ENCODE measurements at places on chromosomes 3 and 15. TPM values are rescaled to one million over a fixed set of nuclear protein-coding genes. Genes with fewer than 3 reads are reported as not detected.

COL6A6 gene
- total RNA-seq = 0.54 TPM

- no peaks in the 10 kb centered on the region for H3K27me3 ChIP-seq
- H3K4me1 ChIP-seq = peaks cover 53% of the 10 kb centered on the region
- H3K4me3 ChIP-seq = peak overlapping the region; percentile 64
- H3K27ac ChIP-seq = peak overlapping the region; percentile 96
- no peaks in the 10 kb centered on the region for H3K36me3 ChIP-seq
- DNase-seq = peak; percentile 91
These were observed 827 bp downstream of the SLC25A36 start for GRCh38 chr3:140942221-140943104.

TM4SF1 gene
- total RNA-seq = 65.6 TPM

DNA sequence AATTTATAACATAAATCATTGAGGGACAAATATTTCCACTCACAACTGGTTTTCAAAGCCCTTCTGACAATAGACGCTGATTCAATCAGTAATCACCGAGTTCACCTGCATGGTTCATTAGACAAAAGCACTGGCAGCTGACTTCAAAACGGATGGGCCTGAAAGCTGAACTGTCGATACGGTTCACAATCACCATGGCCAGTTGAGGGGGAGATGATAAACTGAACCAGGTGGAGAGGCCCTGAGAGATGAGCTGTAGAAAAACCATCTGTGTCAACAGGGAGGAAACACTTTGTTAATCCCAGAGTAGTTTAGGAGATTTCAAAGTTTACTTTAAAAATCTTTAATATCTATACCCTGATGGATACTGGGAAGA is 75.0 kb downstream of the PEX5L start:
- peaks cover 4% of the 10 kb centered on the region for H3K4me1 ChIP-seq
- H3K27ac ChIP-seq = no peak overlapping the region
- DNase-seq = no peak
- H3K4me3 ChIP-seq = no peak overlapping the region

DNA sequence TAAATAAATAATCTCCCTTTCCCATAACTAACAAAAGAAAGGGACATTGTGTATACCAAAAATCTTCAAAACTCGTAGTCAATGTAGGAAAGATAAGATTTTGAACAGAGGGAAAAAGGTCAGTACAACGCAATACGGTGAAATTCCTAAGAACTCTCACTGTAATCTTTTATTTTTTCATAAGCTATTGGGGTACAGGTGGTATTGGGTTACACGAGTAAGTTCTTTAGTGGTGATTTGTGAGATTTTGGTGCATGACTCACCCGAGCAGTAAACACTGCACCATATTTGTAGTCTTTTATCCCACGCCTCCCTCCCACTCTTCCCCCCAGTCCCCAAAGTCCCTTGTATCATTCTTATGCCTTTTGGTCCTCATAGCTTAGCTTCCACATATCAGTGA is 718.0 kb downstream of the TBL1XR1 start:
- no peak overlapping the region for H3K4me3 ChIP-seq
- no peak for DNase-seq
- no peaks in the 10 kb centered on the region for H3K36me3 ChIP-seq
- H3K4me1 ChIP-seq = no peaks in the 10 kb centered on the region
- no peaks in the 10 kb centered on the region for H3K27me3 ChIP-seq

FBXW12 gene
- not detected for total RNA-seq

All from spleen (tissue), 13 donors.